ENCODE measurements at places on chromosomes 16 and 17.

GRCh38 chr16:23318639-23319038, 16.5 kb downstream of the SCNN1B start:
- DNase-seq, result no peak

- DNase-seq, result no peak
Measured at GRCh38 chr17:68446626-68447041, 10.7 kb downstream of the WIPI1 start.

DNA sequence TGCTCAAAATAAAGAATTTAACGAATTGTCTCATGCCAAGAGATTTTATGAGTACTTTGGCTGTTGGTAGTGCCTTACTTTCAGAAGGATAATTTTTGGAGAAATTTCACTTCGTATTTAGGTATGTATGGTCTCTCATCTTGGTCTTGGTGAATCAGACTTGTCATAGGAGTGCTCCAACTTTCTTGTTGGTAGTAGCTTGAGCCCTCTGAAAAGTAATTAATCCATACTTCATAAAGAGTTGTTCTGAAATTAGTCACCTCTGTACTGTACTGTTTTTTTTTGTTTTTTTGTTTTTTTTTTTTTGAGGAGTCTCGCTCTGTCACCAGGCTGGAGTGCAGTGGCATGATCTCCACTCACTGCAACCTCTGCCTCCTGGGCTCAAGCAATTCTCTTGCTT, 11.6 kb downstream of the ZNRF1 start:
- DNase-seq, result no peak

DNA sequence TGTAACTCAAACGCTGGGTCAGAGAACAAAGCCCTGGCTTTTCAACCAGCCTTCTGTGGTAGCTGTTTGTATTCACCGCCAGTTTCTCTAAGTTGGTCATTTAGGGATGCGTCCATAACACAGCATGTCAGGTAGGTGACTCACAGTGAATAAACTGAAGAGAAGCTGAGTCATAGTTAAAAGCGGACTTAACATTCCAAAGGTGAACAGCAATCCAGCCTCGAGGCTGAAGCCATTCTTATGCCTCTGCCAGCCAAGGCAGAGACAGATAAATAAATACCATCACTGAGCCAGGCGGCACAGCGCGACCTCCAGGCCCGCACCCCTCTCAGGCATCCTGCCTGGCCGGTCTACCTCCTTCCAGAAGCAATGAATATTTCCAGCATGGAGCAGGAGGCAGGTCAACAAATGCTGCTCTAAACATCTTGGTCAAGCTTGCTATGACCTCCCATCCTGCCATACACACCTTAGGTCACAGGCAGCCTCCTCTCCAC, 12.4 kb upstream of the CACNG4 start:
- peak; percentile 53 for DNase-seq

- DNase-seq, result no peak
Measured at GRCh38 chr17:65005858-65006257, 50.7 kb downstream of the GNA13 start.

DNA sequence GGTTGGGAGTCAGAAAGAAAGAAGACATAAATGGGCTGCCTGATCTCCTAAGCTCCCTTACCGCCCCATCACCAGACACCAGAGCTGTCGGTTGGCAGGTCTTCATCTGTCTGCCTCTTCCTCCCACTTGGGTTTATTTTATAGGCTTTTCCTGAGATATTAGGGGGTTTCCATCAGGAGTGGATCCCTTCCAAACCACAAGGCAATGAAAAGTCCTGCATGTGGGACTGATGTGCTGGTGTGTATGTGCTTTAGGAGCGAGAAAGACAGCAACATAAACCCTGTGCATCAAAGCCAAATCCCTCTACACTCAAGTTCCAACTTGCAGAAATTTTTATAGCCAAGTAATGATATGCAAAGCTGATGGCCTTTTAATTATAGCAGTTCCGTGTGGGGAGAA, 389.5 kb downstream of the SLC39A11 start:
- no peak for DNase-seq

DNA sequence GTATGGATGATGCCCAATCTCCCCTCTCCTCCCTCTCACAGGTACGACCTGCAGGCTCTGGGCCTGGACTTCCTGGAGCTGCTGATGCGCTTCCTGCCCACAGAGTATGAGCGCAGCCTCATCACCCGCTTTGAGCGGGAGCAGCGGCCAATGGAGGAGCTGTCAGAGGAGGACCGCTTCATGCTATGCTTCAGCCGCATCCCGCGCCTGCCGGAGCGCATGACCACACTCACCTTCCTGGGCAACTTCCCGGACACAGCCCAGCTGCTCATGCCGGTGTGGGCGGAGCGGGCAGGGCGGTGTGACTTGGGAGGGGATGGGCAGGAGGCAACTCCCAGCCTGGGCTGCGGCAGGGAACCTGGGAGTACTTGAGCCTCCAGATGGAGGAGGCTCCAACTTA, 18.1 kb downstream of the SPATA32 start:
- no peak for DNase-seq

DNA sequence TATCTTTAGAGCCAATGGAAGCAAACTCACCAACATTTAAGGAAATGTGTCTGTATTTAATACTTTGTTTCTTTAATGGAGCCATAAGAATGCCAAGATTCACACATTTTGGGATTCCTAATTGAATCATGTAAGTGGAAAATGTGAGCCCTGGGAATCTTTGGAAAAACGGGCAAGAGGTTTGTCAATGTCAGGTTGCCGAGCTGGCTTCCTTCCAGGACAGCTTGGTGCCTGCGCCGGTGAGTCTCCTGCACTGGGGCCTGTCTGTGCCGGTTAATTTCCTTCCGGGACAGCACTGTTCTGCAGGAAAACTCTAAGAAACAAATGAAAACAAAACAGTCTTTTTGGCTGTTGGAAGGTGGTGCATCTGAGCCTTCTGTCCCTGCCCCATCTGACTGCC, 210.6 kb downstream of the HAPSTR1 start:
- no peak for DNase-seq

- DNase-seq, result no peak
Measured at GRCh38 chr17:73151916-73152632, 12.7 kb upstream of the SSTR2 start.

DNA sequence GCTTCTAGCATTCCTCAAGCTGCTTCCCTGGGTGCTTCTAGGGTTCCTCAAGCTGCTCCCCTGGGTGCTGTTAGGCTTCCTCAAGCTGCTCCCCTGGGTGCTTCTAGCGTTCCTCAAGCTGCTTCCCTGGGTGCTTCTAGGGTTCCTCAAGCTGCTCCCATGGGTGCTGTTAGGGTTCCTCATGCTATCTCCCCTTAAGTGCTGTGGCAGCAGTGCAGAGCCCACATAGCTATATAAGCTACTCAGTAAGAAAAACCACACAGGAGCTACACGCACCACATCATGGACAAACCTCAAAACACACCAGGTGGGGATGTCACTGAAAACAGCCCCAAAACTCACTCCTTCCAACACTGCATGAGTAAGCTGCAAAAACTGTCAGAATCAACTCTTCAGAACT, 35.2 kb downstream of the ANKRD11 start:
- no peak for DNase-seq

DNA sequence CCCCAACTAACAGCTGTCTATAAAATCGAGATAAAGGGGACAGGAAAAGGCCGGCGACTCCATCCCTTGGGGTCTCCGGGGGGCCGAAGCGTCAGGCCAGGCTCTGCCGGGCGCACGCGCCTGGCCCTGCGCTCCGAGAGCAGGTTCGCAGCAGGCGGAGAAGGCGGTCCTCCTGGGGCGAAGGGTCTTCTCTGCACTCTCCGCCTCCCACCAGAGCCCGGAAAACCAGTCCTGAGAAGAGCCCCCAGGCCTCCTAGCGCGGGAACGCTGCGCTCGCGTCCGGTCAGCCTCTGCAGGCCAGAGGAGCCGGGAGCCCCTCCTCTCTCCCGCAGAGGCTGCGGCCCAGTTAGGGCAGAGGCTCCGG, 5.1 kb downstream of the FOXF1 start:
- no peak for DNase-seq

All from iPS-NIHi11 (cell line).